NCI-H1436 treated with DMSO at 0.1 percent for 48 hours (cell line): ENCODE measurements at places on chromosomes 7 and 10.

DNA sequence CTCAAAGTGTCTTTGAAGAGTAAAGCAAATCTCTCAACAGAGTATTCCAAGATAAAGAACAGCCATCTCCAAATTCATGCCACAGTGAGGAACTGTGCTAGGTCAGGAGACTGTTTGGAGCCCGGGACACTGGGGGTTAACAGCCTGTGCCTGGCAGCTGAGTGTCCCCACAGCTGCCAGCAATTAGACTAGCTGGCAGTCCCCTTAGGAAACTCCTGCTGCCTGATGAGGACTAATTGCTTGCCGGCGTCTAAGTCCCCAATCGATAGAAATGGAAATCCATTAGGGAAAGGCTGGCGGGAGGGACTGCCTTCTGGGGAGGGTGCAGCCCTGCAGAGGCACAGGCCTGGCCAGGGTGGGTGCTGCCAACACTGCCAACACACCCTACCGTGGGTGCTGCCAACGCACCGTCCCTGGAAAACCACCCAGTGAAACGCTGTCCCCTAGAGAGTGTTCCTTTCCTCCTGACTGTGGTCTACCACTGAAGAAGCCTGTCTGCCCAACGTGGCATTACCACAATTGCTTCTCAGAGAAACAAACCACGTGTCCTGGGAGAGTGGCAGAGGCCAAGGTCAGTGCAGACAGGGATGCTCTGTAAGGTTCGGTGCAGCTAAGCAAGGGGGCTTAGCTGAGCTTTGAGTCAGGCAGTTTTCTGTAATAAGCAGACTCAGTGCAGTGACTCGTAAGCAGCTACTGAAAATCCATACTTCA lies 60.8 kb downstream of the XRCC2 start:
- DNase-seq: peak; percentile 83

DNA sequence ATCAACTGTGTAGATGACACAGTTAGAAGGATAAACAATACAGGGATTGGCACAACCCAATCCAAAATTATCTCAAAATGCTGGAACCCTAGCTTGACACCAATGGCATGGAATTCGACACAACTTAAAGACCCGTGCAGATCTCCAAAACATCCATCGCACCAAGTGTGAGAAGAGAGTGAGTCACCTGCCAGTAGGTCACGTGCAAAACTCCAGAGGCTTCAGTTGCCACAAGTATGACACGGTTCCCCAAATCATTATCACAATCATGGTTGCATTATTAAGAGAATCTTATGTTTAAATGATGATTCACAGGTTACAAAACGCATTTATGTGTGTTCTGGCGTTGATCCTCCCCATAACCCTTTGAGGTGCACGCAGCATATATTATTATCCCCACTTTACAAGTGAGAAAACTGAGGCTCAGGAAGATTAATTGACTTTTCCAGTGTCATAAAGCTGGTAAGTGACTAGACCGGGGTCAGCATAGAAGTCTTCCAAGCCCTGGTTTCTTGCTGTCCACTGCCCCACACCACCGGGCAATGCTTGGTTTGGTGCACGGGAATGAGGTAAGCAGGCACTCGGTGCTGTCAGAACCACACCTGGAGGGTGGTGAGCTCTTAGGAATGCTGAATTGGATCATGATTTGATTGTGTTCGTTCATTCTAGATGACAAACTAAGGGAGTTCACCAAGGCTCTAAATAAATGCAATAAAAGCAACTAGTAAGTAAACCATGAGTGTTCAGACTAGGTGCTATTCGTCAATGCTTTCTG lies 23.6 kb upstream of the STK17A start:
- no peak for DNase-seq

GRCh38 chr10:125125951-125126735 lies 34.2 kb downstream of the CTBP2 start:
- no peak for DNase-seq

DNA sequence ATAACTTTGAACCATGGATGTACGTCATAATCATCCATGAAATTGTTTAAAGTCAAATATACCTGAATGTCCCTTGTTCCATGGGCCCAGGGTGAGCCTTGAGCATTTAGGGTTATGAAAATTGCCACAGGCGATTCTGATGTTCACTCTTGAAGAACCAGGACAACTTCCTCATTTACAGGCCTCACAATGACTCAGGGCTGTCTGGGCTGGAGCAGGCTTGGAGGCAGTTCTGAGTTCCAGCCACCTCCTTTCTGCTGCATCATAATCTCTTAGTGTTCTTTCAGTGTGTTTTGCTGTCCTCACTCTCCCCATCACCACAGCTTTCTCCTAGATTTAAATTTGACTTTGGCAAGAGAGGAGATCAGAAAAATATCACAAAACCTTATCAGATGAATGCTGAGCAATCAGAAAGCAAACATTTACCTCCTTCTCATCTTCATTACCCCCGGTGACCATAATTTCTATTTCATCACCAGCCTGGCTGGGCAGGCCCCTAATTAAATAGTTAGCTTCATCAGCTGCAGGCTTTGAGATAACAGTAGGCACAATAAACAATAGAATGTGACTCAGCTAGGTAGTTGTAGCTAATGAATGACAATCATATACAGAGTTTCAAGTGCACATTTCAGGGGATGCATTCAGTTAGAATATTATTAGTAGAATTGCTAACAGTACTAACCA lies 571.0 kb downstream of the SH2D4B start:
- DNase-seq: no peak

- no peak for DNase-seq
Observed at GRCh38 chr7:29935111-29935510, 54.5 kb downstream of the SCRN1 start.

DNA sequence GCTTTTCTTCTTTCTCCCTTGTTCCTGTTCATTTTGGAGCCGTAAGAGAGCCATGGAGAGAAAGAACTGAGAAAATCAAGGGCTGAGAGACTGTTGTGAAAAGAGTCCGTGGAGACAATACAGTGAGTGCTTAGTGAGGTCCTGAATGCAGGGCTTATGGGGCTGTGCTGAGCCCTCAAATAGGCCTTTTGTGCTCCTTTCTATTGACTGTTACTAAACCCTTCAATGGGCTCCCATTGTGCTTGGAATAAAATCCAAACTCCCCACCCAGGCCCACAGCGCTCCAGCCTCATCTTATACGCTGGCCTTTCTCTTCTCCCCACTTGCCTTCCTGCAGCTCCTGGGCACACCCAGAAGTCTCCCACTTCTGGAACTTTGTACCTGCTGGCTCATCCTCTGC lies 243.1 kb upstream of the HABP2 start:
- DNase-seq: no peak

- no peak for DNase-seq
Observed at GRCh38 chr7:94482796-94483195, 26.8 kb upstream of the CASD1 start.

DNA sequence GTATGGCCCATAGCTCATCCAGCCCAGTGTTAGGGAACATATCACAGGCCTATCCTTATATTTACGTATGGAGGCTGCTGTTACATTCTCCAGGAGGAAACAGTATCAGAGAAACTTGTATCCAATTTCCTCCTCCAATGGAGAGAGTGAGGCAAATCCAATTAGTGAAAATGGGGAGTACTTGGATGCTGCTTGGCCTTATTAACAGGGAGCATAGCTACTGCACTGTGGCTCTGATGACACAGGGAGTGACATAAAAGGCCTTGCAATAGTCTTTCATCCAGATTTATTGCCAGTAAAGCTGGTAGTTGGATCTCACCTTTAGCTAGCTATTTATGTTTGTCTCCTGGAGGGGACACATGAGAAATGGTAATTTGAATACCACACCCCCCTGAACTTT lies 313.2 kb upstream of the MTPN start:
- DNase-seq: no peak

DNA sequence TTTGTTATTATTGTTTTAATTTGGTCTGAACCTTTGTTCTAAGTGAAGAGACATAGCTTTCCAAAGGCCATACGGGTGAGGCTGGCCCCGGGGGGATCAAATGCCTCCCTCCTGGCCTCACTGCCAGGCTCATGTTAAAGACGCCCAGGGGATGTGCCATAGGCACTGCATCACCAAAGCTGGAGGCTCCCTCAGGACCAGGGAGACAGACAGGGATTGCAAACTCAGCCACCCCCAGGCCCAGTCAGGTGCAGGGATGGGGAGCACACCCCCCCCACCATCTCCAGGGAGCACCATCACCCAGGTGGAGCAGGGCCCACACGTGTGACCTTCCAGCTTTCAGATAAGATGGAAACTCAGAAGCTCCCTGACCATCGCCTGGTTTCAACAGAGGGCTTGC lies 96.0 kb upstream of the DNAAF5 start:
- no peak for DNase-seq

- DNase-seq: no peak
Observed at GRCh38 chr10:114262496-114262895, 23.4 kb downstream of the VWA2 start.

- no peak for DNase-seq
Observed at GRCh38 chr10:84452003-84452402, 123.6 kb downstream of the CCSER2 start.

DNA sequence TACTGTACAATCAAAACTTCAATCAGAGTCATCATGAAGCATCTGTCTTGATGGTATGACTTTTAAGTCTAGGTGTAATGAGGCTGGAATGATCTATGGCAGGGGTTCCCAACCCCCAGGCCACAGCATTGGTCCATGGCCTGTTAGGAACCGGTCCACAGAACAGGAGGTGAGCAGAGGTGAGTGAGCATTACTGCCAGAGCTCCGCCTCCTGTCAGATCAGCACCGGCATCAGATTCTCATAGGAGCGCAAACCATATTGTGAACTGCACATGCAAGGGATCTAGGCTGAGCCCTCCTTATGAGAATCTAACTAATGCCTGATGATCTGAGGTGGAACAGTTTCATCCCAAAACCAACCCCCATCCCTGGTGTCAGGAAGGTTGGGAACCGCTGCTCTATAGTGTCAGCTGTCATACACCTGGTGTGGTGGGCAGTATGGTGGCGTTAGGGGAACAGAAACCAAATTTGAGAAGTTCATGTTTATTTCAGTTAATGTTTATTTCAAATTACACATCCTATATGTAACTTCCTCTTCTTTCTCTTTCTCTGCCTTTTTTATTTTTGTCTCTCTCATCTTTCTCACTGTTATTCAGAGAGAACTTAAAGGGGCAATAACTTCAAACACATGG lies 432.6 kb downstream of the TNS3 start:
- DNase-seq: no peak

- no peak for DNase-seq
Observed at GRCh38 chr10:88136712-88137111, 273.3 kb downstream of the PTEN start.

DNA sequence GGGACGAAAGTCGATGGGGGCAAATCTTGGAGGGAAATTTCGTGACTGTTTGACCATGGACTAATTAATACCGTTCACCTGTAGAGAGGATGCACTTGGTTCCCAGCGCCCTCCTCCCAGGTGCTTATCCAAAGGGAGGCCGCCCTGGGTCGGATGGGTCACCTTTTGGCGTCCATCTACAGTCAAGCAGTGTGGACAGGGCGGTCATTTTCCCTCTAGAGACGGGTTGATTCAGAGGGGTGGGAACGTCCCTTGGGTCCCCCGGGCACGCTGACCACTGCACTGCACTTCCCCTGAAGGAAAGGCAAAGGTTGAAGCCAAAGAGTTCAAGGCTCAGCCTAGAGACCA lies 2.0 kb downstream of the PRR15 start:
- no peak for DNase-seq

DNA sequence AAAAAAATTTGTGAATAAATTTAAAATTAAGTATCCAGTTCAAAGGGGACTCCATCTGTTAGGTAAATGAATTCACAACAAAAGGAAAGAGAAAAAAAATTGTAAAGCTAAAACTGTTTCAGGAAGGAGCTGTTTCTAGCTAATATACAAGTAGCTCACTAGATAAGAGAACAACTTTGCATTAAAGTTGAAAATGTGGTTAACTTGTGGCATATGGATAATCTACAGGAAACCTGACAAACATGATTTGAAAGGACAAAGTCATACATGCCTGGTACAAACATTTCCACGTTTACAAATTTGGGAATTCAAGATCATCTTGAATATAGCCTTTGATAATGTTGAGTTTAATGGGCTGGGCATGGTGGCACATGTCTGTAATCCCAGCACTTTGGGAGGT lies 8.9 kb downstream of the NT5C3A start:
- DNase-seq: no peak

GRCh38 chr10:61342858-61343572 lies 110.2 kb downstream of the TMEM26 start:
- no peak for DNase-seq

DNA sequence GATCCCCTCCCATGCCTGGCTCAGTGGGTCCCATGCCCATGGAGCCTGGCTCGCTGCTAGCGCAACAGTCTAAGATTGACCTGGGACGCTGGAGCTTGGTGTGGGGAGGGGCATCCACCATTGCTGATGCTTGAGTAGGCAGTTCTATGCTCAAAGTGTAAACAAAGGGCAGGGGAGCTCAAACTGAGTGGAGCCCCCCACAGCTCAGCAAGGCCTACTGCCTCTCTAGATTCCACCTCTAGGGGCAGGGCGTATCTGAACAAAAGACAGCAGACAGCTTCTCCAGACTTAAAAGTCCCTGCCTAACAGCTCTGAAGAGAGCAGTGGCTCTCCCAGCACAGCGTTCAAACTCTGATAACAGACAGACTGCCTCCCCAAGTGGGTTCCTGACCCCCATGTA lies 31.2 kb upstream of the FFAR4 start:
- DNase-seq: no peak

- DNase-seq: no peak
Observed at GRCh38 chr7:1331561-1332467, 99.1 kb downstream of the UNCX start.

DNA sequence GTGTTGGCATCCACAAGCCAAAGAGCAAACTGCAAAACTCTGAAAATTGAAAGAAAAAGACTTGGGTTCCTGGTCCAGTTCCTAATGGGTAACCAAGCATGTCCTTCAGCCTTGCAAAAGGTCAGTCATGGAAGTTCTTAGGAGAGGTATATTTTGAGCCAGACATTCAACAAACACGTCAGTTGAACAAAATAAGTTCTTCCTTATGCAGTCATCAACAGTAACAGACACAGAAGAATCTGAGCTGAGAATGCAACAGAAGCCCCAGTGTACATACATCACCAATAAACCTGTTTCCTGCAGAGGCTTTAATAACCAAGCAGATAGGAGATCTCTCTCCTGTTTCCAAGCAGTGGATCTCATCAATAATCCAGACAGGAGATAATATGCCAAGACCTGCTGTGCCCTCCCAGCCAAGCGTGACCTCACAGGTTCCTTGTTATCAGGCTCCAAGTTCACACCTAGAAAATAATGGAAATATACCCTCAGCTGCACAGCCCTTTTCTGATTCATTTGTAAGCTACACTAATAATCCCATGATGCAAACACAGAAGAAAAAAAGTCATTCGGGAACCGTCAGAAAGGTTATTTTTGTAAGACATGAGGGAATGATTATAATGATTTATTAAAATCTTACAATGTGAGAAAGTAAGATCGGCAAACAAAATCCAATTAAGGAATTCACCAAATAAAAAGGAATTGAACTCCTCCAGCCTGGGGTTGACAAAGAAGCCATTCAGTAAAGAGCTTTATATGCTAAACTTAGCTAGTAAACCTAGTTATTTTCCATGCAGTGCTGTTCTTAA lies 90.7 kb downstream of the DGKI start:
- no peak for DNase-seq

- no peak for DNase-seq
Observed at GRCh38 chr10:132838346-132838970, 52.5 kb upstream of the NKX6-2 start.

GRCh38 chr10:109853921-109854320 lies 69.4 kb downstream of the XPNPEP1 start:
- DNase-seq: no peak
